ENCODE measurements at places on chromosomes 16 and 17.

DNA sequence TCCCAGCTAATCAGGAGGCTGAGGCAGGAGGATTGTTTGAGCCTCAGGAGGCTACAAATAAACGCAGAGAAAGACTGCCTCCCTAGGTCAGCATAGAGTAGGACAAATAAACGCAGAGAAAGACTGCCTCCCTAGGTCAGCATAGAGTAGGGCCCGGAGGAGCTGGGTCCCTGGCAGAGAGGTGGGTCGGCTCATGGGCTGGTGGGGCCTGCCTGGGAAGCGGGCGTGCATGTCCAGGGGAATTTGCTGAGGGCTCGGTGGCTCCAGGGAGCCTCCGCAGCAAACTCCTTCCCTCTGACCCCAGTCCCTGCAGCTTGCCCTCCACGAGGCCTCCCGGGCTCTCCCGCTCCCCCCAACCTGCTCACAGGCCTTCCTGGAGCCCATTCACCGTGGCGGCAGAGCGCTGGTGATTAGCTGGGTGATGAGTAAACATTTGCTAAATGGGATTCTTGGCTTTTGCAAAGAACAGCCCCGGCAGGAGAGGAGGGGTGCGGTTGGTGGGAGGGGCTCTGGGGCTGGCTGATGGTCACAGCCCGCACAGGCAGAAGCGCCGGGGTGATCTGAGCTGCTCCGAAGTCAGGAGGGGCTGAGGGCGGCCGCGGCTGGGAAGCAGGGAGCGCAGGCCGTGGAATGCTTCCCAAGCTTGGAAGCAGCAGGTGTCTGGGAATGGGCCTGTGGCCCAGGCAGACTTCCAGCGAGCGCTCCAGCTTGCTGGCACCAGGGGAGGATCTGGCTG lies 93.1 kb downstream of the RTN4RL1 start:
- no peak for DNase-seq

GRCh38 chr16:12092544-12092921 lies 116.0 kb downstream of the SNX29 start:
- no peak for DNase-seq

GRCh38 chr16:51981725-51982124 lies 565.2 kb downstream of the TOX3 start:
- DNase-seq, result no peak

- no peak for DNase-seq
Observed at GRCh38 chr17:4332296-4332970, 34.0 kb downstream of the UBE2G1 start.

GRCh38 chr16:67016143-67016542 lies 12.8 kb upstream of the CBFB start:
- DNase-seq, result no peak

DNA sequence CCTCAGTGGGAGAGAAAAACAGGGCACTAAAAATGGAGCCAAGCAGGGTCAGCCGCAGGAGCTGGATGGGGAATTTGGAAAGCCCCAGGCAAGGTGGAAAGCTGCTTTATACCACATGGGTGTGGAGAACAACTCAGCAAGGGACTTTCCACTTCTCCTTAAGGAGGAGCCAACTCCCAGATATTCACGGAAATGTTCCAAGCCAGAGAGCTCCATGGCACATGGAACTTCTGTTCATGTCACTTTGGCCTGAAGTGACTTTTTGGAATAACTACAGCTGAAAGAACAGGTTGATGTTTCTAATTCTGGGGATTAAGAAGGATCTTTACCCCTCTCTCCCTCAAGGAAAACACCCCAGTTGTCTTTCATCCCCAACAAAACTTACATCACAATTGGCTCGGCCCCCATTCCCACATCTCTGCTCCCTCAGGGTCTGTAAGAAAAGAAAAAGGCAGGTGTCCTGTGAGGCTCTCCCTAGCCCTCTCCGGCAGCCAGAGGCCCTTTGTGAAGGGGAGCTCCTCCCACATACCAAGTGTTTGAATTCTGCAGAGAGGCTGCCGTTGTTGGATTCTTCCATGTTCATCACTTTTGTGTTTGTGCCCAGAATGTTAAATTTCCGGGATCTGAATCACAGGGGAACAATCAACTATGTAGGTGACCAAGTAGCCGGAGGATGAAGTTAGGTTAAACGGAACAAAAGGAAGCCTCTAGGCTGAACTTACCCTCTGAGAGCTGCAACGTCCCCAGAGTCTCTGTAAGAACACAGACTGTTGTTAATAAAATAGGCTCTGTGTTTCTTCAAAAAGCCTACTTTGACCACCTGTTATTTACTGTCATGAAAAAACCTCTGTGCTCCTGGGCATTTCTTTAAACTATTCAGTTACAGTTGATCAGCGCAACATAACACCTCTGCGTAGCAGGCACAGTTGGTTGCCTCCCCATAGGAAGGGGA lies 41.0 kb downstream of the STAT5A start:
- no peak for DNase-seq

DNA sequence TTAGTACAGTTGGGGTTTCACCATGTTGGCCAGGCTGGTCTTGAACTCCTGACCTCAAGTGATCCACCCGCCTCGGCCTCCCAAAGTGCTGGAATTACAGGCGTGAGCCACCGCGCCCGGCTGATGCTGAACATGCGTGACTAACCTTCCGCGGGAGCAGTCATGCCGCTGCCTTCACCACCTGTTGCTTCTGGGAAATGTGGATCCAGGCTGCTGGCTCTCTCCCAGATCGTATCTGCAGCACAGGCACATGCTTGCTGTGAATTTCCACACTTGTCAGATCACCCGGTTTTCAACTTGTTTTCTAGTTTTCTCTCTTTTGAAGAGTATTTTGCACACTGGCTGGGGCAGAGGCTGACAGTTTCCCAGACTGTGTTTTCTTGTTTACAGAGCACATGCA lies 97.9 kb downstream of the ADCY9 start:
- DNase-seq, result no peak

GRCh38 chr17:50424996-50425681 lies 879 bp upstream of the ACSF2 start:
- DNase-seq, result no peak

GRCh38 chr16:88896238-88897070 lies 30.0 kb upstream of the PABPN1L start:
- no peak for DNase-seq

All from T-helper 17 cell (primary cell).